Suppressor macrophage treated with lipopolysaccharide for 4 hours (primary cell): ENCODE measurements at places on chromosomes 5 and 9.

DNA sequence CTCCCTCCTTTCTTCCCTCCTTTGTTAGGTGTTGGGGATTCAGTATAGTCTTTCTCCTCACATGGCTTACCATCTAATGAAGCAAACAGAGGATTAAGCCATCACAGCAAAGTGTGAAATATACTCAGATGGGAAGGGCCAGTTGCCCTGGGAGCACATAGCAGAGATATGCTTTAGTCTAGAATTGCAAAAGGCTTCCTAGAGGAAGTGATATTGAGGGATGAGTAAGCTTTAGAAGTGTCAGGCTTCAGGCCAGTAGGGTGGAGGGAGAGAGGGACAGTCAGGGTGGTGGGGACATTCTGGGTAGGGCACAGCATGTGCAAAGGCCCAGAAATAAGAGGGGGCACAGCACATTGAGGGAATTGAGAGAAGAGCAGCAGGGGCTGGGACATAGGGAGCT, 46.2 kb upstream of the GLRA1 start:
- DNase-seq = peak; percentile 0

- DNase-seq = no peak
These were observed 60.7 kb downstream of the NRG2 start for GRCh38 chr5:139982157-139982974.

GRCh38 chr9:83041771-83042170, 21.2 kb downstream of the RASEF start:
- no peak for DNase-seq

DNA sequence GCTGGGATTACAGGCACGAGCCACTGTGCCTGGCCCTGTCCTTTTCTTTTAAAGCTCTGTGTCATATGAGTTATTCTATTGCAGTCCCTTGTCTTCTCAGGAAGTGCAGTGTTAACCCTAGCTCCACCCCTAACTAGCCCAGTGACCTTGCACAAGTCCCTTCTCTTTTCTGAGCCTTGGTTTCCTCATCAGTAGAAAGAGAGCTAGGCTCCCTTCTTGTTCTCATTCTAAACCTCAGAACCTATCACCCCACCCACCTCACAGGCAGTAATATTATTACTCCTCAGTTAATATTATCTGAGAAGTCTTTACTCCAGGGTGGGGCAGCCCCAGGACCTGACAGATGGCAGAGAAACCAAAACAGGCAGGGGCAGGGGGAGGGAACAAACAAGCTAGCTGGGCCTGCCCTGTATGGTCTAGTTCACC, 7.2 kb downstream of the CYFIP2 start:
- DNase-seq = peak; percentile 67

- DNase-seq = no peak
These were observed 31.8 kb upstream of the RXRA start for GRCh38 chr9:134294153-134295071.

- DNase-seq = no peak
These were observed 49.7 kb upstream of the TEX48 start for GRCh38 chr9:114731701-114732100.

DNA sequence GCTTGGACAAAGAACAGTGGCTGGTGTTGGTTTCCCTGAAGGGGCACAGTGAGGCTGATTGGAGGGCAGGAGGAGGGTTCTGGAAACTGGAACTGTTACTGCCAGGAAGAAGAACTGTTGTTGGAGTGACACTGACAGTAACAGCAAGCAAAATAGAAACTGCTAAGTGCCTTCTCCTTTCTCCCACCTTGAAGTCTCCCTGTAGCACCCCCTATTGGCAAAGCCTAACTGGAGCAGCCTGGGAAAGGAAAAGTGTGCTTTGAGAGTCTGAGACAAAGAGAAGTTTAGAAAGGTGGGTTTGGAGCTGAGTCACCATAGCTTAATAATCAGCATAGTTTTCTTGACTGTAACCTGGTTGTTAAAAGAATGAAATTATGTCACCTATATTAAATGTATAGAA, 2.5 kb upstream of the TMEM174 start:
- peak; percentile 72 for DNase-seq

DNA sequence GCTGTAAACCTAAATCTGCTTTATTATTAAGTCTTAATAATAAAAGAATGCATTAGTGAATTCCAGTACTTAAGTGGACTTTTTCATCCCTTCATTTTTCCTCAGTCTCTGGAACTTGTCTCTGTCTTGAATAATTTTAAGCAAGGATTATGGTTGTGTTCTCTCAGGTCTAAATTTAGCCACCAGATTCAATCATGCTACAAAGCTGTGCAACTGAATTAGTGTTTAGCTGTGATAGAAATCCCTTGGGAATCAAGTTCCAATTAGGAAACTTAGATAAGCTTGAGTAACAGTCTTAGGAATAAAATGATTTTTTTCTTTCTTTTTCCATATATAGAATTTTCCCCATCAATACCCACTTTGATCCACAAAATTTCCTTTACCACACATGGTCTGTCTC, 104.3 kb downstream of the PLPPR1 start:
- no peak for DNase-seq

- DNase-seq = no peak
These were observed 241.0 kb downstream of the AOPEP start for GRCh38 chr9:94967482-94967881.

DNA sequence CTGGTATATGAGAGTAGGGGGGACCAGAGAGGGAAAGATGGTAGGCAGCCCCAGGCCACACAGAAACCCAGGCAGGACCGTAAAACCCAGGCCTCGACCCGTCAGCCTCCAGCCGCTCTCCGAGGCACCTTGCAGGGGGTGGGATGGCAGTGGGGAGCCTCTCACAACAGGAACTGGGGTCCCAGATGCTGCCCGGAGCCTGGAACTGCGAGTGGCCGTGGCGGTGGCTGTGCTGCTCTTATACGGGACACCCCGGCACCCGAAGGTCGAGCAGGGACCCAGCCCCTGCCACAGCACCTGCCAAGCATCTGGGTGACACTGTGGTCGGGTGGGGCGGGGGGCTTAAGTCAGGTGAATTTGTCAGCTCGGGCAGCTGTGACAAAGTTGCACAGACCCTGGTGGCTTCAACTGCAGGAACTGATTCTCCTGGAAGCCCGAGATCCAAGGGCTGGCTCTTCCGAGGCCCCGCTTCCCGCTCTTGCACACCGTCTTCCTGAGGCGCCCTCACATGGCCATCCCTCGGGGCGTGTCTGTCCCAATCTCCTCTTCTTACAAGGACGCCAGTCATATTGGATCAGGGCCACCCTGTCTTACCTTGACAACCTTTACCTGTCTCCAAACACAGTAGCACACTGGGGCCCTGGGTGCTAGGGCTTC, 47.6 kb upstream of the EGFL7 start:
- DNase-seq = no peak

DNA sequence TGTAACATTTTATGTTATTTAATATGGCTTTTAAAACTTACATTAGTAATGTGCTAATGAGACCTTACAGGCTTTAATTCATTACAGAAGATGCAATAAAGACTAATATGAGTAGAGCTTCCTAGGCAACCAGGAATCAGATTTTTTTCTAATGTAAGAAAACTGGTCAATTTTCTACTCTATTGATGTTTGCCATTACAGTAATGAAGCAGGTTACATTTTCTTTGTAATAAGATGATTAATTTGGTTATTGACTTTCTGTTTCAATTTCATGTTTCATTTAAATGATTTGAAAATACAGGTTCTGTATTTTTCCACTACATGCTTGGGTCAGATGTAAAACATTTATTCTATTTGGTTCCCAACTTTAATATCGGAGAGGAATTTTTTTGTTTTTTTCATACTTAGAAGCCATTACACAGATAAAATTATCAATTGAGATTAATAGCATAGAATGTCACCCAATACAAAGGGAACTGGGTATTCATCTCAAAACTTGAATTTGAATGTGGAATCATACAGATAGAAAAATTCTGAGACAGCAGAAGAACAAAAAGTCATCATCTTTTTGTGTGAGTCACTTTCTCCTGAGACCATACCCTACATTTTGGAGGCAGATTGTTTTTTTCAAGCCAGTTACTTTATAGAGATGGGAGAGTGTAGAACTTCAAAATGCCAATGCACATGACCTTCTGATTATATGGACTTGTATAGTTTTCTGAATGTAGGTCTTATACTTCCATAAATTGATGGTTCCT, 133.6 kb upstream of the HMHB1 start:
- no peak for DNase-seq

GRCh38 chr5:181207214-181207959, 2.4 kb upstream of the TRIM7 start:
- peak; percentile 88 for DNase-seq

- no peak for DNase-seq
These were observed 57.3 kb upstream of the SMARCA2 start for GRCh38 chr9:1957856-1958255.

DNA sequence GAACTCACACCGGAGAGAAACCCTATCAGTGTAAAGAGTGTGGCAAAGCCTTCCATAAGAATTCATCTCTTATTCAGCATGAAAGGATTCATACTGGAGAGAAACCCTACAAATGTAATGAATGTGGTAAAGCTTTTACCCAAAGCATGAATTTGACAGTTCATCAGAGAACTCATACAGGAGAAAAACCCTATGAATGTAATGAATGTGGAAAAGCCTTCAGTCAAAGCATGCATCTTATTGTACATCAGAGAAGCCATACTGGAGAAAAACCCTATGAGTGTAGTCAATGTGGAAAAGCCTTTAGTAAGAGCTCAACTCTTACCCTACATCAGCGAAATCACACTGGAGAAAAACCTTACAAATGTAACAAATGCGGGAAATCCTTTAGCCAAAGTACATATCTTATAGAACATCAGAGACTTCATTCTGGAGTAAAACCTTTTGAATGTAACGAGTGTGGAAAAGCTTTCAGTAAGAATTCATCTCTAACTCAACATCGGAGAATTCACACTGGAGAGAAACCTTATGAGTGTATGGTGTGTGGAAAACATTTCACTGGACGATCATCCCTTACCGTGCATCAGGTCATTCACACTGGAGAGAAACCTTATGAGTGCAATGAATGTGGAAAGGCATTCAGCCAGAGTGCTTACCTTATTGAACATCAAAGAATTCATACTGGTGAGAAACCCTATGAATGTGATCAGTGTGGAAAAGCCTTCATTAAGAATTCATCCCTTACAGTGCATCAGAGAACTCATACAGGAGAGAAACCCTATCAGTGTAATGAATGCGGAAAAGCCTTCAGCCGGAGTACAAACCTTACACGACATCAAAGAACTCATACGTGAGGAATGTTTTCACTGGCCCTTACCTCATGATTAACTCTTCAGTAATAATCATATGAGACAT, 8.9 kb upstream of the ZNF454 start:
- DNase-seq = no peak

DNA sequence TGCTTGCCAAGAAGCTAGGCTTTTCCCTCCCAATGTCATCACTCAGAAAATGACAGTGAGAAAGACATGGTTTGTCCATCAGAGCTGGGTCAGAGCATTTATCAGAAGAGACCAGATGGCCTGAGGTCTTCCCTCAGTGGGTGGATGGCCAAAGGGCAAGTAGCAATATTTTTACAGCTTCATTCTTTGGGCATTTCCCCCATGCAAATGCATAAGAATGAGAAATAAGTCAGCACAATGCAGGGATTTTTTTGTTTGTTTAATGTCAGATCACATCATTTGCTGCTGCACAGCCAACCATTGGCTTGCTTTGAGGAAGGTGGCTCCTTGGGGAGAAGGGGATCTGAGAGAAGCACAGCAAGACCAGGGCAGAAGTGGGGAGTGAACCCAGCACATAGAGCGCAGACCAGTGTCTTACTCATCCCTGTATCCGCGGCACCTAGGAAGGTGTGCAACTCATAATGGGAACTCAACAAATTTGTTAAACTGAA, 209.6 kb downstream of the SEMA6A start:
- peak; percentile 11 for DNase-seq

- no peak for DNase-seq
These were observed 22.3 kb downstream of the WWC1 start for GRCh38 chr5:168313596-168314204.

DNA sequence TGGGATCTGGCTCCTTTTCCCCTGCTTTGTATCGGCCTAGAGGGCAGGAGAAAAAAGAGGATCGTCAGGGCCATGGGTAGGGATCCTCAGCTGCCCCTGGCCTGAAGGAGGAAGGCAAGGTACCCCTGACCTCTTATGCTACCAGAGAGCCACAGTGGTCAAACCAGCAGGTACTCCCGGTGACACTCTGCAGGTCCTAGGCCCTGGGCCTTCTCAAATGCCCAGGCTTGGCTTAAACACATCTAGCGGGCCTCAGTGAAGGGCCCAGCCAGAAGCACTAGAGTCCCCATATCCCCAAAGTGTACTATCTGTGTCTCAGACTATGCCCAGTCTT, 3.5 kb downstream of the IRF1 start:
- no peak for DNase-seq

DNA sequence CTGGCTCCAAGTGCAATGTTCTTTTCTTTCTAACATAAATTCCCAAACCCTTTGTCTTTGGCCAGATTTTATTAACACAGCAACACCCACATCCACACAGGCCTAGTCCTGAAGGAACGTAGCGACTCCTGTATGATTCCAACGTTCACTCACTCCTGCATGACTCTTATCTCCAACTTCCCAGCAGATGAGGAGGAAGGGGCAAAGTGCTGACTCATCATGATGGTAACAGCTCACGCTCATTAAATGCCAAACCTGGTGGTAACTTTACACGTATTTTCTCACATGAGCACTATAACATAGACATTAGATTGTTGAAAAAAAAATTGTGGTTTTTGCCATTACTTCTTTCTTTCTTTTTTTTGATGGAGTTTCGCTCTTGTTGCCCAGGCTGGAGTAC, 1349.5 kb downstream of the EFNA5 start:
- DNase-seq = no peak

- DNase-seq = no peak
These were observed 80.1 kb upstream of the PLEKHG4B start for GRCh38 chr5:11898-12297.

DNA sequence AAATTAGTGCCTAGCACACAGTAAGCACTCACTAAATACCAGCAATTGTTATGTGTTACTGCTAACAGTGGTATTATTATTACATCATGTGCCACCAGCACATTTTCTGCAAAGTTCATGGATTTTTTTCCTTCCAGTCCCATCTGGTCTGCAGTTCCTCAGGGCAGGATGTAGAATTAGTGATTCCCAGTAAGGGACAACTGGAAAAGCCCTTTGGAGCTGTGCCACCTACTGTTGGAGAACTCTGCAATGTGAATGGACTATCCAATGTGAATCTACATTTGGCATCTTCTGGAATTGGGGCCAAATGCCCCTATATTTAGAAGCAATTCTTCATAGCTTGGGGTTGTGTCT, 154.0 kb downstream of the CDH6 start:
- no peak for DNase-seq

- no peak for DNase-seq
These were observed 1374.8 kb upstream of the DMAC1 start for GRCh38 chr9:9174358-9174757.
